ENCODE measurements at places on chromosomes 6 and 20.

GRCh38 chr6:315921-316752 lies 23.9 kb downstream of the DUSP22 start:
- DNase-seq, result no peak

DNA sequence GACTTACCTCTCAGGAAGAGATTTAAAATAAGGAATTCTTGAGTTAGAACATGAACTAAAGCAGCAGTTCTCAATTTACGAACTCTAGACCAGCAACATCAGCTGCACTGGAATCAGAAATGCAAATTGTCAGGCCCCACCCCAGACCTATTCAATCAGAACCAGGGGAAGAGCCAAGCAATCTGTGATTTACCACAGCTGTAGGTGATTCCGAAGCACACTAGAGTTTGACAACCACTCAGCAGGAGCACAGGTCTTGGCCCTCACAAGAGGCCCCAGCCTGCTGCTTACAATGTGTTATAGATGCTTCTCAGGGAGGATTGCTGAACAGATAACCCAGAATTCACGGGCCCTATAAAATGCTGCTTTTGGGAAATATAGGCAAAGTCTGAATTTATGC lies 279.2 kb downstream of the PTPRK start:
- DNase-seq, result no peak

GRCh38 chr6:30572148-30572547 lies 906 bp downstream of the ABCF1 start:
- no peak for DNase-seq

DNA sequence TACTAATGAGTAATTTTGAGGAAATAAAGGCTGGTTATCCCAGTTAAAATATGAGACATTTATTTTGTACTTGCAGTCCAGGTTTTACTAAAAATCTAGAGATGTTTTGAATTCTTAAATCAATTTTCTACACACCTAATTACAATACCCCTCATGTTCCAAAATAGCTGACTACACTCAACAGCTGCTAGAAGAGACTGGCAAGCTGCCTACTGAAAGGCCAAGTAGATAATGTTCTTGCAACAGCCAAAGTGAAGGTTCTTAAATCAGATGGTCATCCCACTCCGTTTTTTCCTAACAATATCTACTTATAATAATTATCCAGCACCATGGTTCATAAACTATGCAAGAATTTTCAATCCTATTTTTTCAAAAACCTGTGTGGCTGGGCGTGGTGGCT lies 69.0 kb downstream of the DTNBP1 start:
- no peak for DNase-seq

- no peak for DNase-seq
These were observed 329.1 kb downstream of the TFAP2B start for GRCh38 chr6:51147756-51148155.

DNA sequence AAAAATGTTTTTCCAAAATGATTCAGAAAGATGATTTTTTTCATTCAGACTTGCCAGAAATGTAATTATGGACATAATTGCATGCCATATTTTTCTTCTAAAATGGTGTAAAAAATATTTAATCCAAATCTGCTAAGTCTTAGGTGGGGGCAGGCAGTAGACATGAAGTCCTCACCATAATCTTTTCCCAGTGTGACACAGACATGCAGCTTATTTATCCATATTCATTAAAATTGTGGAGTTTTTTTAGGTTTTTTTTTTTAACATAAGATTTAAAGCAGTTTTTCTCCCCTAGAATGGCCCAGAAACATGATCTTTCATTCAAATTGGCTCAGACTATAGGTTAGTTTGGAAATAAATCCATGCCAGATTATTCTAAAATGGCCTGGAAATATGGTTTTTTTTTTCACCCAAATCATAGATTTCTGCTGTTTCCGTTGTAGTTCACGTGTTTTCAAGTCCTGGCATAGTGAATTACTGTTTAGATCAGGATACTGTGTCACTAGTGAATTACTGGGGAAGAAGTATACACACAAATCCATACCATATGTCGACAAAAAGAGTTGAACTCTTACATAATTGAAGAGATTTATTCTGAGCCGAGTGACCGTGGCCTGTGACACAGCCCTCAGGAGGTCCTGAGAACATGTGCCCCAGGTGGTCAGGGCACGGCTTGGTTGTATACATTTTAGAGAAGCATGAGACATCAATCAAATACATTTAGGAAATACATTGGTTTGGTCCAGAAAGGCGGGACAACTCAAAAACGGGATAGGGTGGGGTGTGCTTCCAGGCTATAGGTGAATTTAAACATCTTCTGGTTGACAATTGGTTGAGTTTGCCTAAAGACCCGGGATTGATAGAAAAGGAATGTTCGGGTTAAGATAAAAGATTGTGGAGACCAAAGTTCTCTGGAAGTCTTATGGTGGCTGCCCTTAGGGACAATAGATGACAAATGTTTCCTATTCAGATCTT lies 33.9 kb downstream of the ZNF133 start:
- no peak for DNase-seq

DNA sequence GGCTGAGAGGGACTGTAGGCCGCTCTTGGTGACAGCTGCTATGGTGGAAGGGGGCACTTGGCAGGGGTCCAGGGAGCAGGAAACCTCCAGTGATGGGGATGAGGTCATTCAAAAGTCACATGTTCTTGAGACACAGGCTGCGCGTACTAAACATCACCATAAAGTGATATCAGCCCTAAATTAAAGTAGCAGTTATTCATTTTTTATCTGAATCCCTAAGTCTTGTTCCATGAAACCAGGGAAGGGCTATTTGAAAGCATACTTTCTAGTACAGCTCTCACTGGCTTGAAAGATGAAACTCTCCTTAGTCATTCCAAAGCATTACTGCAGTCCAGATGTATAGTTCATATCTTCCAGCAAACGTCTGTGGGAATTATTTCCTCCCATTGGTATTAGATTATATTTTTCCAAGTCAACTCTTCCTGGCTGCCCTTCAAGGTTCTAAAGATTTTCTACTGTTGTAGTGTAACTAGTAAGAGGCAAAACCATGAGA lies 373.1 kb downstream of the CD109 start:
- DNase-seq, result no peak

GRCh38 chr20:44438782-44439181 lies 36.9 kb upstream of the TTPAL start:
- no peak for DNase-seq

DNA sequence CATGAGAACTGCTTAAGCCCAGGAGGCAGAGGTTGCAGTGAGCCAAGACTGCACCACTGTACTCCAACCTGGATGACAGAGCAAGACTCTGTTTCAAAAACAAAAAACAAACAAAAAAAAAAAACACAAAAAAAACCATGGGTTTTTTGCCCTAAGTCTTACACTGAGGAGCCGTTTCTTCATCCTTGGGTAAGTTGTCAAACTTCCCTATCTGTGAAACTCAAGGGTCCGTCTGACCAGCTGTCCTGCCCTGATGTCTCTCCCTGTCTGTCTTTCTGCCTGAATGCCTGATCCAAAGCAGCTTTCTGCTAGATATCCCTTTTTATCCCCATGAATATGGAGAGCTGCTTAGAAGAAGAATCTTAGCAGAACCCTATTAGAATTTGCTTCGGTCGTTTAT lies 41.3 kb upstream of the CLDN20 start:
- DNase-seq, result no peak

- DNase-seq, result no peak
These were observed 57.5 kb upstream of the SLC4A11 start for GRCh38 chr20:3296261-3297078.

GRCh38 chr20:34347571-34347970 lies 15.5 kb upstream of the ITCH start:
- DNase-seq, result no peak

- DNase-seq, result peak; percentile 25
These were observed 29.0 kb downstream of the SLC12A5 start for GRCh38 chr20:46057856-46058598.

Measured in activated T-cell treated with anti-CD3 and anti-CD28 coated beads, Interleukin-2, amount 50 U/mL, for 1 hour (primary cell).